ENCODE measurements at places on chromosomes 2 and 18. TPM values are rescaled to one million over a fixed set of nuclear protein-coding genes. Genes with fewer than 3 reads are reported as not detected.
A peak's percentile ranks its signal among the peaks of the same experiment; 100 is the strongest.

GRCh38 chr18:54415086-54415485 lies 57.4 kb downstream of the C18orf54 start:
- DNase-seq: no peak

- no peak for DNase-seq
Measured at GRCh38 chr2:86213699-86214502, 14.6 kb downstream of the MRPL35 start.

LDAH gene
- 5.8 TPM for total RNA-seq

MARS2 gene
- 14.5 TPM for total RNA-seq

- DNase-seq: no peak
Measured at GRCh38 chr2:199740111-199740428, 110.9 kb downstream of the FTCDNL1 start.

DNA sequence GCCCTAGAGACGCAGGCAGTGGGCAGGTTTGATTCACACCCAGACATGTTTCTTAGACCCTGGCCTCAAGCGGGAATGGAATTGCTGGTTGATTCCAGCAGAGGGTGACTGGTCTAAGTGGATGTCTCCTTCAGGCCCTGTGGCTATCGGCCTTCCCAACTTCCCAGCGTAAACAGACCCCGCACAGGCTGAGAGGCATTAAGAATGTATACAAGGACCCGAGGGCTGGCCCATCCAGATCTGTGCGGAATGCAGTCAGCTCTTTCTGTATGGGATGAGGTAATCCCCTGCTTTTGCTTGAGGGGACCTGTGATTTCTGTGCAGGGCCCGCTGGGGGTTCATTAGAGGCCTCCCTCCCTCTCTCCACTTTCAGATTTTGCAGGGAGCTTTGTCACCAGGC lies 6.5 kb downstream of the ACKR3 start:
- no peak for DNase-seq

DNA sequence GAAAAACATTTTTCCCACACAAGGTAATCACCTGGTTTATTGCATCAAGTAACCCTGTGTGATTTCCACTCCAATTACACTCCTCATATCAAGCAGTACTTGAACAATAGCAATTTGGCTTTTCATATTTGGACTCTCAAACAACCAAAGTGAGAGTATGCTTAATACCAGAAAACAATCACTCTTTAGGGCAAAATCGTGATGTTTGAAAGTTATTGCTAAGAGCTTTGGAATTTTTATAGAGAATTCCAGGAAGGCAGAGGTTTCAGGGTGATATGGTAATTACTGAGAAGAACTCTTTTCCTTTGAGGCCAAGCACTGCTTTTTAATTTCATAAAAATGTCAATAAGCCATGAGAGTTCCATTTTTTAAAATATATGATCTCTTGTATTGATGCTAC lies 779.5 kb upstream of the LRRTM1 start:
- no peak for DNase-seq

MGAT4A gene
- 4.4 TPM for total RNA-seq

ASNSD1 gene
- 41.0 TPM for total RNA-seq

GRCh38 chr2:883803-884748 lies 66.6 kb upstream of the SNTG2 start:
- DNase-seq: no peak

- DNase-seq: peak; percentile 11
Measured at GRCh38 chr18:3261373-3262233, at the start of gene MYL12B. TSS of gene MYL12B (plus strand) at chr18:3262133. CDS start at chr18:3272899, 10,766 bp downstream.

DNA sequence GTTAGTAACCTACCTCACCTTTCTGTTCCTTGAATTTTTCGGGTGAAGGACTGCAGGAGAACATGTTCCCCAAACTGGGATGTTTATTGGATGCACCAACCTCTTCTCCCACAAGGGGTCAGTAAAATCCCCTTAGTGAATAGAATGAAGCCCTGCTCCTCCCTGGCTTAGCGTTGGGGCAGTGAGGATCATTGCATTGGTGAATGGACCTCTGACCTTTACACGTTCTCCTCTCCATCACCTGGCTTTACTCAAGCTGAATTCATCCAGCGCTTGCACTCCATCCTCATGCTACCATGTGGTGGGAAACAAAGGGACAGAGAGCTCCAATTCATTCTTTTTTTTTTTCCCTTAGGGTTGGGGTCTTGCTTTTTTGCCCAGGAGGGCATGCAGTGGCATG lies 157.2 kb downstream of the MIB1 start:
- DNase-seq: no peak

DNA sequence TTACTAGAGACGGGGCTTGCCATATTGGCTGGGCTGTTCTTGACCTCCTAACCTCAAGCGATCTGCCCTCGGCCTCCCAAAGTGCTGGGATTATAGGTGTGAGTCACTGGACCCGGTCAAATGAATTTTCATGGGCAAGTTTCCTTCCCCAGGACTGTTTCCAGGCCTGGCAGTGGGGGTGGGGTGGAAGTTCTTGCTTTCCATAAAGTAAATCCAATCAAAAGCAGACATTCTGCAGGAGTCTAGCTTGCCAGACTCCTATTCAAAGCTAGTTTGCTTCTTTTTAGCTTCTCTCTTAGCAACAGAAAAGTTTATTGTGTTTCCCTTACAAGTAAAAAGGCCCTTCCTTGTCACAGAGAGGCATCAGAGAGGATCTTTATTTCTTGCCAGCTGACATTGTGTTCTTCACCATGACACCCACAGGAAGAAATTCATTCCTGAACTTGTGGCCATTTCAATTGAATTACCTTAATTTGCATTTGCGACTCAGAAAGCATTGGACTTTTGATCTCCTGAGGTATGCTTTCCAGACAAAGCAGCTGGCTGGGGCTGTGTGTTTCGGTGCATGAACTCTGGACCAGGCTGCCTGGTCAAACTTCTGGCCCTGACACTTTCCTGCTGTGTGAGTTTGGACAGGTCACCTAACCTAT lies 37.9 kb downstream of the LYPD1 start:
- no peak for DNase-seq

- DNase-seq: no peak
Measured at GRCh38 chr2:26503231-26503880, 25.4 kb upstream of the OTOF start.

DNA sequence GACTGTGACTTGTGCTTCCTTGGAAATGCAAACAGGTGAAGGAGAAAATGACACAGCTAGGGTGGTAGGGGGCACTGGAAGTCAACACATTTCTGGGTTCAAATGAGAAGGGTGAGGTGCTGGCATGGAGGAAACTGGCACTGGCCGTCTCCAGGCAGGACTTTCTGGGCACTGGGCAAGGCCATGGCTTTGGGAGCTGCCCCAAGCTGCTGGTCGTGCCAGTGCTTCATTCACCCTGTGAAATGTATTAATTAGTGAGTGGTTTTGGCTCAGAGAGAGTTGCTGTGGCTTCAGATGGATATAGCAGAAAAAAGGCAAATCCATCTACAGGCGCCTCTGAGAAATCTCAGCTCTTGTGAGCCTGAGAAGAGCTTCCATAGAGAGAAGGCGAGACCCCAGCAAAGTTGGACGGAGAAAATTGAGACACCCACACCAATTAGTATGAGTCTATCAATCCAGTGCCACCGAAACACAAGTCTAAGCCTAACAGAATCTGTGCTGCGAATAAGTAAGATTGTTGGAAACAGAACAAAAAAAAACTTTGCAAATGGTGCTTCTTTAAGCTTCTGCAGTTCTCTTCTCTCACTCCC lies 202.1 kb upstream of the TNP1 start:
- no peak for DNase-seq

GRCh38 chr2:109255654-109256053 lies 126.6 kb downstream of the SH3RF3 start:
- no peak for DNase-seq

GRCh38 chr2:27351802-27352598 lies 4.6 kb downstream of the GTF3C2 start:
- DNase-seq: no peak

C2orf80 gene
- not detected for total RNA-seq

- DNase-seq: no peak
Measured at GRCh38 chr2:150043172-150043500, 444.3 kb downstream of the RND3 start.

CHRND gene
- total RNA-seq: not detected

- no peak for DNase-seq
Measured at GRCh38 chr2:233650981-233651380, 14.7 kb downstream of the UGT1A10 start.

ZBTB7C gene
- total RNA-seq: 51.9 TPM

DNA sequence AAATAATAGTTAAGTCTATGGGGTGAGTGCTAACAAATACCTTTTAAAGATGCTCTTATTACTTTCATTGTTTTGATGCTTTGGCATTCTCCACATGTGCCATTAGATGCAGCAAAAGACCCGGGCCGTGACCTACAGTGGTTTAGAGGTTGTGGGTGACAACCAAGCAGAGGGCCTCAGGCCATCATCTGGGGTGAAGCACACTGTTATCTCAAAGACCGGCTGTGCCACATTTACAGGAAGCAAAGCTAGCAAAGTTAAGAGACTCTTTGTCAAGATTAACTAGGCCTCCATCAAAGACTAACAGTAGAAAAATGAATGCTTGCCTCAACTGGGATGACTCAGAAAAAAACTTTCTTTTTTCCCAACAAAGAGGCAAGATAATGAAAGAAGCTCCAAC lies 695.3 kb downstream of the SATB2 start:
- DNase-seq: no peak

Measured in esophagus squamous epithelium (tissue), 5 donors.